Activated CD4-positive, alpha-beta T cell treated with anti-CD3 and anti-CD28 coated beads, Interleukin-2, amount 50 U/mL, for 24 hours (primary cell): ENCODE measurements at places on chromosomes 13 and 19.

GRCh38 chr13:24264976-24265375 lies 44.4 kb upstream of the C1QTNF9 start:
- DNase-seq: peak; percentile 46

GRCh38 chr19:19674315-19674714 lies 5.7 kb downstream of the ZNF101 start:
- DNase-seq: no peak

- no peak for DNase-seq
Measured at GRCh38 chr19:33902802-33903488, 106.3 kb downstream of the KCTD15 start.

DNA sequence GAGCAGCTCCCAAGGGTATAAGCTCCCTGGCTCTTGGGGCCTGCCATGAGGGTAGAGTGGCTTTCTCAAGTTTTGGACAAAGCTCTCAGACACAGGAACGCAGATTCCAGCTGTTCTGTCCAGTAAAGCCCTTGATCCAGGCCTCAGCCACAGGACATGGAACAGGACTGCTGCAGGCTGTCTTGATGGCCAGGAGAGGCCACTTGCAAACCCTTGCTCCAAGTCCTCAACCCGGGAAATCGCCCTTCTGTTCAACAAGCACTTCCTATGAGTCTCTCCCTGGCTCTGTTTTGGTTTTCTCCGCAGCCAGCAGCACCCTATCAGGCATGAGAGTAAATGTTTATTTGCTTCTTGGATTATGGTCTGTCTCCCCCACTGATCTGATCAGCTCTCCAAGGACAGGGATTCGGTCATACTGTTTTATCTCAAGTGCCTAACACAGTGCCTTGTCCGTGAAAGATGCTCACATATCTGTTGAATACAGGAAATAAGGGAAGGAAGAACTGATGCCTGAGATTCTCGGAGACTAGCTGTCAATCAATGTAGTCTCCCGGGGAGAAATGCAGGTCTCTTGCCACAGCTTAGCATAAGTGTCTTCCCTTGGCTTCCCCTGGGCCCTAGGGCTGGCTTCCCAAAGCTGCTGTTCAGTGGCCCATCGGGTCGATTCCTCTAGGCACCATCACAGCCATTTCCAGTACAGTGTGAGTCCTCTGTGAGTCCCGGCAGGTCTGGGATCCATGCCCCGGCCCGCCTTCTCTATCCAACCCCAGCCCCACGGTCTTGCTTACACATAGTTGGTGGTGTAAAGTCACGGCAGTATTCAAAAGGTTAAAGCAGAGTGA lies 90.8 kb downstream of the TSHZ3 start:
- no peak for DNase-seq

DNA sequence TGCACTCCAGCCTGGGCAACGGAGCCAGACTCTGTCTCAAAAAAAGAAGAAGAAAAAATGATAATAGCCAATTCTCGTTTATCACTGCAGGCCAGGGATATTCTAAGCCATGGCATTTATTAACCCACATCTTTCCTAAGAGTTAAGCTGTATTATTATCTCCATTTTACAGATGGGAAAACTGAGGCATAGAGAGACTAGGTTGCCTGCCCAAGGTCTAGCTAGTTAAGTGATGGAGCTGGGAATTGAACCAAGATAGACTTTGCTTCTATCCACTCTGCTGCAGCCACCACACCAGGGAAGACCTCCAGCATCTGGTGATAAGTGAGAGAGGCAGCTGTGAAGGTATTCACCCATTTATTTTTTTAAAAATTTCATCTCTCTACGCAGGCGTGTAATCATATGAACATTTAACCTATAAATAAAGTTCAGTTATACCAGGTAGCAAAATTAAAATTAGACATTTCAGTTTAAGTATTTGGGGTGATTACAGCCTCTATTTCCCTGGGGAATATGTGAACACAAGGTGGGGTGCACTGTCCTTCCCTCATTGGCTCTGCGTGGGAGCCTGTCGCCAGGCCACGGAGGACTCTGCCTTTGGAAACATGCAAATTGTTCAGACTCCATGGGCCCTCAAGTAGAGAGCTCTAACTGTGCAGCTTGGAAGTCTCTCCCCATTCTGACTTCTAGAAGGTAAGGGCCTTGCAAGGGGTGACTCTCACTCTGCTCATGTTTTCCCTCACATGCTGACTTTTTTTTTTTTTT lies 157.8 kb downstream of the SIPA1L3 start:
- DNase-seq: no peak

DNA sequence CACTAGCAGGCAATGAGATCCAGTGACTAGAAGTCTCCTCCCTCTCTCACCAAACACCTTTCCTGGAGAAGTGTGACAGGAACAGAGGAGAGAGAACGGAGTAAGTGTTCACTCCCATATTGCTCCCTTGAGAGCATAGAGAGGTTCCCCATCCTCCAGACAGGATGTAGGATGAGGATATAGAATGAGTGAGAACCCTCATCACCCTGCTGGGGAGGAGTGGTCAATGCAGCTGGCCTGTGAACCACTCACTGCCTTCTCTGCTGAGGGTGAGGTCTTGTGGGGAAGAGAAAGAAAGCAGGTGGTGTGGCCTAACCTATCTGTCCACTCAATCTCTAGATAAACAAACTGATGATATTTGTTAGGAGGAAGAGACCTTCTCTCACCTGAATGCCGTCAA lies 386.6 kb downstream of the PCDH20 start:
- DNase-seq: no peak

GRCh38 chr19:56838909-56839651 lies 1.4 kb downstream of the PEG3 start:
- DNase-seq: no peak

GRCh38 chr19:6161271-6161850 lies 25.9 kb downstream of the ACSBG2 start:
- DNase-seq: peak; percentile 27

DNA sequence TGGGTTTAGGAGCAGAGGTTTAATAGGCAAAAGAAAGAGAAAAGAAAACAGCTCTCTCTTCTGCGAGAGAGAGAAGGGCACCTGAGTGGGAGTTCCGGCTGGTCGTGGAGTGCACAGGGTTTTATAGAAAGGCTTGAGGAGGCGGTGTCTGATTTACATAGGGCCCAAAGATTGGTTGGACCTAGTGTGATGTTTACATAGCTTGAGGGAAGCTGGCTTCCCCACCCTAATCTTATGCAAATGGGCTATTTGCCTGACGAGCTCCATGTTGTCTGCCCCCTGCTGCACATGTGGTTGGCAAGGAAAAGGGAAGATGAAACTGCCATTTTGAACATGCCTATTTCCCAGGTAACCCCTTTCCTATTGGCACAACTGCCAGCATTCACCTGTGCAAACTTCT lies 21.5 kb upstream of the MEDAG start:
- DNase-seq: no peak

GRCh38 chr13:75512253-75512652 lies 25.4 kb downstream of the COMMD6 start:
- DNase-seq: no peak

DNA sequence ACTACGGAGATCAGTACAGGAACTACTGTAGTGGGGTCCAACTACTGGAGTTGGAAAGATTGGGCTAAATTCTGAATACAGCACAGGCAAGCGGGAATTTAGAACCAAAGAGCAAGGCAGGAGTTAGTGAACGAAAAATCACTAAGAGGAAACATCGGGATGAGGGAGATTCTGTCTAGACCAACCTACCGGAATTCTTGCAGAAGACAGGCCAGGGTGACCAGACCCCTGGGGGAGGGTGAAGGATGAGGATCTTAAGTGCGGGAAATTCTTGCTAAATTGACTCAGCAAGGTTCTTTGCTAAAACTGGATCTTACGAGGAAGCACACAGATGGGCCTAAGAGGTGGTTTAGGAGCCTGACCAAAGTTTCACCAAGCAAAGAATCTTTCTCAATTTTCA lies 13.2 kb upstream of the PSPC1 start:
- no peak for DNase-seq

- DNase-seq: peak; percentile 97
Measured at GRCh38 chr19:1848399-1849131, at the start of gene REXO1. TSS of gene REXO1 (minus strand) at chr19:1848483. CDS start at chr19:1848358, 125 bp downstream.
